ENCODE measurements at places on chromosomes 2 and 18.
A peak's percentile ranks its signal among the peaks of the same experiment; 100 is the strongest.

GRCh38 chr2:223944166-223944702, 901 bp downstream of the WDFY1 start:
- DNase-seq = peak; percentile 29

GRCh38 chr2:205610437-205610836, 71.9 kb upstream of the NRP2 start:
- DNase-seq = no peak

GRCh38 chr2:197310987-197311420, 424 bp upstream of the ANKRD44 start:
- no peak for DNase-seq

- DNase-seq = no peak
These were observed 135.7 kb downstream of the SPAG16 start for GRCh38 chr2:213419980-213420379.

DNA sequence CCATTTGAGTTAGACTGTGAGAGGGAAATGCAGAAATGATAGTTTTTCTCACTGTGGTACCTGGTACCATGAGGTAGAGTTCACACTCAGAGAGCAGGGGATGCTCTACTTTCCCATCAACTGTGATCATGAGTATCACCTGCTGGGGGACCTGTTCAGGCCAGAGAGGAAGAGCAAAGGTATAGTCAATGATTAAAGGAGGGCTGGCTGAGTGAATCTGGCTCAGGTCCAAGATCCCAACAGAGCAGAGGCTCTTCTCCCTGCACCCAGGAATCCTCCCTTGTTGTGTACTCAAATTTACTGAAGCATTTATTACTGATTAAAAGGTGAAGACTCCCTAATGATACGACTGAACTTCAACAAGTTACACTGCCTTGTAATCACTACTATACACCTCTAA, 104.6 kb upstream of the CHRNA1 start:
- no peak for DNase-seq

DNA sequence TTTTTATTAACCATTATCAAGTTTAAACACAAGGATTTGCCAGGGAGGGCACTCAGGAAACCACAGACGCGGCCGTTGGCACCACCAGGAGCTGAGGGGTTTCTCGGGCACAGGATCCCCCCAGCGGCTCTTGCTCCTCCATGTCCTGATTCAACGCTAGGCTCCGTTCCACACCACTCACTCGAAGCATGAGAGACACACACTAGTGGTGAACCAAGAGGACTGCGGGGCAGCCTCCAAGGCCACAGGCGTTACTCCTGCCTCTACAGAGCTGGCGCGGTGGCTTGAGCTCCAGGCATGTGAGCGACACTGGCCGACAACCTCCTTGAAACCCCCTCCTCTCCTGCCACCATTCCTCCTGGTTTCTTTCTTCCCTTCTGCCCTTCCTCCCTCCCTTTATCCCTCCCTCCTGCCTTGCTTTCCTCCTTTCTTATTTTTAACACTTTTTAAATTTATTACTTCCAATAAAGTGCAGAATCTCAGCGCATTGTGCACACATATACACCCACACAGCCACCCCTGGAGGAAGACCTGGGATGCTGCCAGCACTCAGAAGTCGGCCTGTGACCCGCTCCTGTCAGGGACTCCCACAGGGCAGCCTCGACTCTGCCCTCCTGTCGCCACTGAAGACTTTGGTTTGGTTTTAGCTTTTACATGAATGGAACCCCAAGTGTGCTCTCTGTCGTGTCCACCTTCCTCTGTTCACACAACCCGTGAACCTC, 21.7 kb downstream of the COX7A2L start:
- DNase-seq = no peak

GRCh38 chr2:239814861-239815601, 210.1 kb downstream of the NDUFA10 start:
- no peak for DNase-seq

GRCh38 chr2:18319987-18320386, 240.5 kb downstream of the RDH14 start:
- DNase-seq = no peak

- no peak for DNase-seq
These were observed 55.9 kb upstream of the HAAO start for GRCh38 chr2:42848265-42848664.

- no peak for DNase-seq
These were observed 20.5 kb upstream of the TNFAIP6 start for GRCh38 chr2:151336863-151337371.

- DNase-seq = no peak
These were observed 5.1 kb upstream of the BCL11A start for GRCh38 chr2:60558536-60558935.

- no peak for DNase-seq
These were observed 26.8 kb downstream of the ABI2 start for GRCh38 chr2:203354966-203355365.

DNA sequence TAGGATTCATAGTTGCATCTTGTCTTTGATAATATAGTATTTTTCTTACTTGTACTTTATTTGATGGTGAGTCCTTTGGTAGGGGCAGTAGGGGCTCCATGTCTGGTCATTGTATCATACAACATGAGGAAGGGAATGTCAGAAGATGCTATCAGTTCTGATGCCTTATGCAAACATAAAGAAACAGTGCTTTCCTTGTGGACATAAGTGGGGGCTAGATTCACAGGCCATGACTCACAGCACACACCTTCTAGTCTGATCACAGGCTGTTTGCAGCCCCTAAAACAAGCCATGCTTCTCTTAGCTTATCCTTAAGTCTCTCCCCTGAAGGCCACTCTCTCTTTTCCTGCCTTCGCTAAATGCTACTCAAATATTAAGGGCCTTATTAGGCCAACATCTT, 10.7 kb upstream of the SLC14A1 start:
- DNase-seq = no peak

DNA sequence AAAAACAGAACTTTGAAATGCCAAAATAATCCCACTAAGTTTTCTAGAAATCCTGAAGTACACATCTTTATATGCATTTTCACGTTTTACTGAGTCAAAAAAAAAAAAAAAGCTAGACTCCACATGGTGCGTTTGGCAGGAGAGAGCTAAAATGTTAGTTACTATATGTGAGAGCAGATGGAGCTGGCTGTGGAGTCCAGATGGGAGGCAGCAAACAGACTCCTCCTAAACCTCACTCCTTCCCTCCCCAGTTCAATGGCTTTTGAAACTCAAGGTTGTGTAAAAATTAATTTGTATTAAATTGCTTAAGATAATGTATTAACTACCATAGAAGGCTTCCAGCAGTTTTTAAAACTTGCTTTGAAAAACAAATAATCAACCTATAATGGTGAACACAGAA, 248.8 kb downstream of the AGPS start:
- no peak for DNase-seq

GRCh38 chr18:55158570-55158969, 199.3 kb upstream of the CCDC68 start:
- no peak for DNase-seq

GRCh38 chr18:13235421-13235831, 16.9 kb downstream of the LDLRAD4 start:
- DNase-seq = no peak

GRCh38 chr2:45352506-45352905, 258.6 kb downstream of the SRBD1 start:
- no peak for DNase-seq

DNA sequence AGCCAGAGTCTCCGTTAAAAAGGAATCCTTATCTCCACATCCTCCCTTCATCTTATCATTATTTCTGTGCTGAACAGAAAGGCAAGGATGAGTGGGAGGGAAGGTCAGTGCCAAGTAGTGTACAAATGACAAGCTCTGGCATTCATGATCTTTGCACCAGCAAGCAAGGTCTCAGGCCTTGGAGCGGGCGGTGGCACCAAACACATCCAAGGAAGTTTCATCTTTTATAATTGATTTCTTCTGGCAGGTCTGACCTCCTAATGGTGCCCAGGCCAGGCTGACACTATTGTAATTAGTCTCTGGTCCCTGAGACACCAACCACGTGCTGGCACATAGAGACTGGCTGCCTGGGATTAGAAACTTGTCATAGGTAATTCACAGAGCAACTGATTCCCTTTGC, 336.6 kb downstream of the EN1 start:
- DNase-seq = no peak

DNA sequence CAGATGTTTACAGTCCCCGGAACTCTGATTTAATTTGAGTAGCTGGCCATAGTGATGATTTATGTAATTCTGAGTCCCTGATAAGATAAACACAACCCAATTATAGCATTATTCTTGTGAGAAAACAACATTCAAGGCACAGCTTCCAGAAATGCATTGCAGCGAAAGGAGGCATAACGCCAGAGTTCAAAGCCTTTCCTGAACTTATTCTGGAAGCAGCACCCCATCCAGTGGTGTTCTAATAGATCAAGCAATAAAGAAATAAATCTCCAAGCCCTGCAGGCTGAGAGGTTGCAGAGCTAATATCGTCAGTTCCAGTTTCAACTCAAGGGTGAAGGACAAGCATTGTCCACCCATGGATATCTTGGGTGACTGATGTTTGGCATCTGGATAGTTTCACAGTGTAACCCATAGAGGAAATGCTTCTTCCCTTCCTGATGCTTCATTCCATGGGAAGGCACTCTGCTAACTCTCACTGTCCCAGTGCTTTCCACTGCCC, 18.8 kb downstream of the CDH2 start:
- DNase-seq = no peak

DNA sequence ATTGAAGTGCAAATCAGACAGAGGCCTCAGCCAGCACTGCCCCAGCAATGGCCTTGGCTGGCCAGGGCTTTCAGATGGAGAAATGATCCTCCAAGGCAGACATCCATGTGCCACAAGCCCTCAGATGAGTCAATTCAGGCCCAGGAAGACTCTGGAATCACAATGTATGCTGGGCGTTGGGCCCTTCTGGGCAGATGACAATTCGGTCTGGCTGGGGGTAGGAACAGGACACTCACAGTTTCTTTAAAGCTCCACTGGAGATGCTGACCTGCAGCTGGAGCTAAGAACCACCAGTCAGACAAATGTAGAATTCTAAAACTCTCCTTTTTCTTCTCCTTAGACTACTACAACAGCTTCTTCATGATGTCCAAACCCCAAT, 7.1 kb upstream of the CRYGC start:
- no peak for DNase-seq

- no peak for DNase-seq
These were observed 227.5 kb downstream of the LDLRAD4 start for GRCh38 chr18:13446024-13446423.

DNA sequence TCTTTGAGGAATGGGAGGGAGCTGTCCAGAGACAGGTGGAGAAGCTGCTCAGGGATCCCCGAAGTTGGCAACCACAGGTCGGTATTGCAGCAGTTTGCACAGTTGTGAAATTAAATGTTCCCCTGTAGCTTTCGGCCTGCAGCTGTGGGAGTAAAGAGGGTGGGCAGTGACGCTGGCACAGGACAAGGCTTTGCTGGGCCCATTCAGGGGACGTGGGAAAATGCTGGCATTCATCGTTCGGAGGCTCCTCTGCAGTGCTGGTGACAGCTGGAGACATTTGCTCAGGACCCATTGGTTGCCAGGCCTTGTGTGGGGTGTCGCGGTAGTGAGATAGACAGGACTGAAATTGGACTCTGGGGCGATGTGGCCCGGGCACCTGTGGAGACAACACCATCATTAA, 173.7 kb downstream of the MYCN start:
- no peak for DNase-seq

DNA sequence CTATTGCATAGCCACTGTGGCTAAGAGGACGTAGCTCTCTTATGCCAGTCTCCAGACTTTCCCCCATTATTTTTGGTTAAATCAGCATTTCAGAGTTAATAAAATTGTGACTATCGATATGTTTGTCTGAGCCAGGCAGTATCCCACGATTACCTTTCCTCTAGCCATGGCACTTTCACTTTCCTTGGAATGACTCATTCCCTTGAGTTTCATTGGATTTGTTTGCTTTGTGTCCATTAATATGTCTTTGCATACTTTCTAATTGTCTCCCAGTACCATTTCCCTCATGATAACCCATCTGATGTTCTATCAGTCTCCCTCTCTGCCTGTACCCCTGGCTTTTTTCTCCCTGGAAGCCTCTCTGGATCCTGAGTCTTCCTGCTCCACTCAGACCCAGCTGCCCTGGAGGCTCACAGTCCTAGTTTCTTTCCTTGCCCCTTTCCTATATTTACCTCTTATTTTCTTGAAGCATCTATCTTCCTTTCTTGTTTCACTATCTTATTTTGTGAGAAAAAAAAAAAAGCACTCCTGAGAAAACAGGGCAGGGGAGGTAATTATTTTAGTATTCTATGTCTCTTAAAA, 126.1 kb downstream of the MTX2 start:
- DNase-seq = no peak

GRCh38 chr2:177724398-177725287, 332.1 kb downstream of the AGPS start:
- DNase-seq = peak; percentile 50

DNA sequence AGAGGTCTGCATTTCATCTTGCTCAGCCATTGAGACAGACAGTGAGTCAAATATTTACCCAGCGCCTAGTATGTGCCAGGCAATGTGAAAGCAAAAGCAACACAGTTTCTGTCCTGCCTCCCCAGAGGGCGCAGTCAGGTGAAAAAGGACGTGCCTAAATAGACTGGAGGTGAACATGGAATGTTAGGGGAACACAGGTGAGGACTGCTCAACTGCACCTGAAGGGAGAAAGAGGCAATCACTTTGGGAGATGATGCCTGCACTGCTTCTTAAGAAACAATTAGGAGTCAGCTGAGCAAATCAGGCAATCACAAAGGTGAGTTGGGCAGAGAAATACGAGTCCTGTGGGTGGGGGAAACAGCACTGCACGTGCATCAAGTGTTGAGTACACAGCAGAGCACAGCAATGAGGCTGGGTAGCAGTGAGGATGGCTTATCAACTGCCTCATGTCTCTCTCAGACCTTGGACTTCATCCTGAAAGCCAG, 218.3 kb upstream of the SMAD7 start:
- no peak for DNase-seq

- no peak for DNase-seq
These were observed 45.9 kb upstream of the AFF3 start for GRCh38 chr2:100188326-100188725.

DNA sequence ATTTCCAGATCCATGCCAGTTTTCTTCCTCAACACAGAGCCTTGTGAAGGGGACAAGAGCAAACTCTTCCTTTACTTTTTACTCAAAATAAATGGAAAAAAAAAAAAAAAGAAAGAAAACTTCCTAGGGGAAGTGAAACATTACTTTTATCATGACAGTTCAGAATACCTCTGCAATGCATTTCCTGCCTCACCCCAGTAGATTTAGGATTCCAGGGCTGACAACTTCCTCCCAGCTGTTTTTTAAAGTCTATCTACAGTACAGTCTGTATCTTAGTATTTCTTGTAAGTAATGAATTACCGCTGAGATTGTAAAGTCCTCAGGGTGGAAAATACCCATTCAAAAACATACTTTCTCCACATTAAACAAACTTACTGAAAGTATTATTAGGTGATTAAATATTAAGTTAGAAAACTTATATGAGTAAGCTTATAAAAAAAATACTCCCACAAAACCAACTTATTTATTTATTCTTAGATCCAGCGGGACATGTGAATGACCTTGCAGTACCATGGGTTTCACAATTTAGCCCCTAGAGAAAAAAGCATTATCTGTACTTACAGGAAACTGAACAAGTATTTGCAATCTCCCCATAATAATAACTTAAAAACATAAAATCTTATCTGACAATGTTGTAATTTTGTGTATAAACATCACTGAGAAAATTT, 117.7 kb downstream of the RBMS1 start:
- DNase-seq = no peak

GRCh38 chr2:62999905-63000304, 50.7 kb upstream of the OTX1 start:
- no peak for DNase-seq
